ENCODE measurements at places on chromosomes 2 and 18.

DNA sequence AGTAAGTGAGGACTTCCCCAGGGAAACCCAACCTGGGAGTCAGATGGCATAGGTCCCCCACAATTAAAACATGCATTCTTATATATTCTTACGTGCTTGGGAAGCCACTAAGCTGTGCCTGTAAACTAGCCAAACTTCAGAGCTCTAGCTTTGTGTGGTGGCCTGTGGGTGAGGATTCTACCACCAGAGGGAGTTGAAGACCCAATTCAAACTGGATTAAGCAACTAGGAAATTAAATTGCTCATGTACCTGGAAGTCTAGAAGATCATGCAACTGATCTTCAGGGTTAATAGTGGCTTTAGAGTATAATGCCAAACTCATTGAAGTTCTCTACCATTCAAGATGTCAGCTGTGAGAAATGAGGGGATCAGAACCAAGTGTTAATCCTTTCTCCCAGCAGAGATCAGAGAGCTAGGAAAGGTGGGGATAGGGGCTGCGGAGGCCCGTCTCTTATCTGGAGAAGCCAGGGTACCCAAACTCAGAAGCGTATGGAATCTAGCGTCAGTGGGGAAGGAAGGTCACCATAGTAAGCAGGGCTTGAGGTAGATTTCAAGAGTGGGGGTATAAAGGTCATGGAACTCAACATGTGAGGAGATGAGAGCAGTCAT lies 53.2 kb upstream of the CCDC85A start:
- DNase-seq, result no peak

DNA sequence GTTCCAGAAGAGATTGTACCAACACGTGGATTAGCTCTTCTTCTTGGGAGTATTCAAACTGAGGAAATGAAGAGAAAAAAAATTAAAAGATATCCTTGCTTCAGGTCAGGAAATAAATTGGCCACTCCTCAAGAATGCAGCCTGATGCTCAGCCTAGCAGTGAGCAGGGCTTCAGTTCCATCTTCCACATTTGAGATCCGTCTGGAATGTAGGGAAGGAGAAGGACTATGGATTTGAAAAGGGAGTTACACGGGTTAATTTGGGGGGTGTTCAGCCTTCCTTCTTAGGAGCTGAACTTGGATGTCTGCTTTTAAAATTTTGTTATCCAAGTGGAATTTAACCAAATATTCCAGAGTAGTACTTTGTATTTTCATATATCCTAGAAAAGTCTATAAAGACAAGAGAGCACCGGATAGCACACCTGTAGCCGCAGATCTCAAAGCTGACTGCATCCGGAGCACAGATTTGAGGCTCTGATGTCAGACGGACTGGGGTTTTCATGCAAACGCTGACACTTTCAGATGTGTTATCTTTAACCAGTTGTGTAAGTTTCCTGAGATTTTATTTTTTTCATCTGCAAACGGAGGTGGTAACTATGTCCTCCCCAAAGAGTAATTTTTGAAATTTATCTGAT lies 99.3 kb downstream of the COPS8 start:
- DNase-seq, result no peak

GRCh38 chr2:233892793-233893192 lies 24.4 kb upstream of the TRPM8 start:
- no peak for DNase-seq

DNA sequence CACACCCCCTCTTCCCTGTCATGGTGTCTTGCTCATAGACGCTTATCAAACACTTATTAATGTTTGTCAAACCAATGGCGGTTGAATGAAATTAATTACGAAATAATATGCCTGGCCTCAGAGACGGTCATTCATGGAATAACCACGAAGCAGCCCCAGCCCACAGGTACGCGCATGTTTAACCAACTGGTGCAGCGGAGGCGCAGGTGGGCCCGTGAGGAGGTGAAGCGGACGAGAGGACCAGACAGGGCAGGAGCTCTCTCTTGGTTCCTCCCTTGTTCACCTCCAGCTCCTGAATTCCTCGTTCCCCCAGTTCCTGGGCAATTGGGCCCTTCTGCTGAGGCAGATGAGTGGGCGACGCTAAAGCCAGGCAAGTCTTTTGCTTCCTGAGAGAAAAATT lies 169.8 kb downstream of the TNS1 start:
- DNase-seq, result no peak

DNA sequence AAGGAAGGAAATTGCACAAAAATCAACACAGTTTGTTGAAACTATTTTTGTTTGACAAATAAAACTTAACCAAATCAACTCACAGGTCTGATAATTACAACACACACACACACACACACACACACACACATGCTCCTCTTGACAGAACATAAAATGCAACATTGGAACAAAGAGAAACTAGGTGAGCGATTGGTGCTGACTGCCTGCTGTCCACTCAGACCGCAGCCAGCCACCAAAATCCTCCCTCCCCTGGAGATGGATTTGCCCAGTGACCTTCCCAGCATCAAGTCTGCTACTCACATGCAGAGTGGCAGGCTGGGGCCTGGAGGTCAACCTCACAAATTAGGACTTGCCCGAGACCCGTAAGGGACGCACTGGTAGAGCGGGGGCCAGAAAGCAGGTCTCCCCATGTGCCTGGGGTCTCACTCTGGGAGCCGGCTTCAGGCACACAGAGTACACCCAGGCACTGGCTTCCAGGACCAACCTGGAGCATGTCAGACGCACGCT lies 61.4 kb downstream of the DIPK1C start:
- DNase-seq, result no peak

- no peak for DNase-seq
Measured at GRCh38 chr2:151032741-151033191, 228.9 kb downstream of the RBM43 start.

- DNase-seq, result no peak
Measured at GRCh38 chr2:113169586-113169985, 4.2 kb upstream of the PSD4 start.

- DNase-seq, result no peak
Measured at GRCh38 chr18:48850822-48851598, 99.8 kb downstream of the SMAD7 start.

DNA sequence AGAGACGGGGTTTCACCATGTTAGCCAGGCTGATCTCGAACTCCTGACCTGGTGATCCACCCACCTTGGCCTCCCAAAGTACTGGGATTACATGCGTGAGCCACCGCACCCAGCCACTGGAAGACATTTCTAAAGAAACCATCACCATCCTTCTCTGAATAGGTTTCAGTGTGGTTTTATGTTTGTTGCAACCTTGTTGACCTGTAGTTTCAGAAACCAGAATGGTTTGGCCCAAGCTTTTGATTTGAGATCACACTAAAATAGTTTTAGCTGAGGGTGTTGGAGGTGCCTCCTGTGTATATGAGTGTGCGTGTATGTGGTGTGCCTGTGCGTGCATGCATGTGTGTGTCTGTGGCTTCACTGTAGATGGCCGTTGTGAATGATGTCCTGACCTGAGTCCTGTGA lies 26.2 kb downstream of the INPP4A start:
- no peak for DNase-seq

DNA sequence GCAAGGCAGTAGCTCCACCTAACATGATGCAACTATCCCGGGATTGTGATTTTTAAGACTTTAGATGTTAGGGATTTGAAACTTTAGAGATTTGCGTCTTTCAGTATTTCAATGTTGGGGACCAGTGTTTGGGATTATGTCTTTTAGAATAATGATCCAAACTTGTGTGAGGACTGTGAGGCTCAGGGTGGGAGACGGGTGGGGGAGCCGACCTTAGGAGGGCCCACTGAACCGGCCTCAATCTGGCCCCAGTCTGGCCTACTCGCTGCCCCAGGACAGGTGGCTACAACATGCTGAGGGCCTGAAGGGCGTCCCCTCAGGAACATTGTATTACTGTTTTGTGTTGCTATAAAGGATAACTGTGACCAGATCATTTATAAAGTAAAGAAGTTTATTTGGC lies 10.7 kb downstream of the AMER3 start:
- no peak for DNase-seq

DNA sequence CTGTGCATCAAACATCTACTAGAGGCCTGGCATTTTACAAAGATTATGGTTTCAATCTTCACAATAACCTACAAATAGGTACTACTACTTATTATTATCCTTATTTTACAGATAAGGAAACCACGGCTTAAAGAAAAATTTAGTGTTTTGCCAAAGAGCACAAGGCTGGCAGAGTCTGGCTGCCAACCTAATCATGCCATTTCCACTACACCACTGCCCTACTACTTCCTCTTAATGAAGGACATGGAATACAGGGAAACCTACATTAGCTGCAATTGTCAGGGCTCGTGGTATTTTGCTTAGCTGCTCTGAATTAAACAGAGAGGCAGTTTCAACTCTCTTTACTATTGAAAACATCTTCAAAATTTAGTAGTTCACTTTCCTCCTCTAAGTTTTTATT lies 5.9 kb downstream of the MBOAT2 start:
- no peak for DNase-seq

- no peak for DNase-seq
Measured at GRCh38 chr18:13551305-13551603, 175.1 kb downstream of the FAM210A start.

DNA sequence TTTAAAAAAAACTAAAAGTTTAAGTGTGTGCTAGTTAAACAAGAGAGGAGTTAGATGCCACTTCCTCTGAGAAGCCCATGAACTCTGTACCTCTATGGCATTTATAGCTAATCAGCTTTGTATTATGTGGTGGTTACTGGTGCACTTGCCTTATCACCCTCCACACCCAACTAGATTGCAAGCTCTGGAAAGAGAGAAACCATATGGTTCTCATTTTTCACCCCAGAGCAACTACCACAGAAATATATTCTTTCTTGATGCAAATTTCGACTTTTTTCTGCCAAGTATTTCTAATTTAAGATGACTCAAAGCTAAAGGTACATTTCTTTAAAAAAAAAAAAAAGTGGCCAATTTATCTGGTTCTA lies 24.2 kb downstream of the RAPH1 start:
- DNase-seq, result no peak

- no peak for DNase-seq
Measured at GRCh38 chr2:143121957-143122356, 7.3 kb upstream of the ARHGAP15 start.

- no peak for DNase-seq
Measured at GRCh38 chr2:6474161-6475140, 391.3 kb downstream of the CMPK2 start.

- DNase-seq, result no peak
Measured at GRCh38 chr18:55353806-55354205, 234.2 kb downstream of the TCF4 start.

GRCh38 chr2:4673025-4673489 lies 969.7 kb downstream of the DCDC2C start:
- no peak for DNase-seq

DNA sequence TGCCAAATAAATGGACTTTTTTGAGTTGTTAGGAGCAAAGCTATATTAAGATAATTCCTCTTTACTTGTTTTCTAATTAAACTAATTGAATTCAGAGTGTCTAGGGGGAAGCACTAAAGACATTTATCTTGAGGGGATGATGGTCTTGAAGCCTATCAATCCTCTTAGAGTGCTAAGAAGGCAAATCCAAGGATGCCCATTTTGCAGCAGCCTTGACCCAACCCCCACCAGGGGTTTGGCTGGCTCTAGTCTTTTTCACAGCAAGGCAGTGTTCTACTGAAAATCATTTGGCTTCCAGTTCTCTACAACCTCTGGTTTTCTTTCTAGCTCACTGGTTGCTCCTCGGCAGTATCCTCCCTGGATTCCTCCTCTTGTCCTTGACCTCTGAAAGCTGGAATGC lies 6.5 kb upstream of the RAX start:
- DNase-seq, result no peak

DNA sequence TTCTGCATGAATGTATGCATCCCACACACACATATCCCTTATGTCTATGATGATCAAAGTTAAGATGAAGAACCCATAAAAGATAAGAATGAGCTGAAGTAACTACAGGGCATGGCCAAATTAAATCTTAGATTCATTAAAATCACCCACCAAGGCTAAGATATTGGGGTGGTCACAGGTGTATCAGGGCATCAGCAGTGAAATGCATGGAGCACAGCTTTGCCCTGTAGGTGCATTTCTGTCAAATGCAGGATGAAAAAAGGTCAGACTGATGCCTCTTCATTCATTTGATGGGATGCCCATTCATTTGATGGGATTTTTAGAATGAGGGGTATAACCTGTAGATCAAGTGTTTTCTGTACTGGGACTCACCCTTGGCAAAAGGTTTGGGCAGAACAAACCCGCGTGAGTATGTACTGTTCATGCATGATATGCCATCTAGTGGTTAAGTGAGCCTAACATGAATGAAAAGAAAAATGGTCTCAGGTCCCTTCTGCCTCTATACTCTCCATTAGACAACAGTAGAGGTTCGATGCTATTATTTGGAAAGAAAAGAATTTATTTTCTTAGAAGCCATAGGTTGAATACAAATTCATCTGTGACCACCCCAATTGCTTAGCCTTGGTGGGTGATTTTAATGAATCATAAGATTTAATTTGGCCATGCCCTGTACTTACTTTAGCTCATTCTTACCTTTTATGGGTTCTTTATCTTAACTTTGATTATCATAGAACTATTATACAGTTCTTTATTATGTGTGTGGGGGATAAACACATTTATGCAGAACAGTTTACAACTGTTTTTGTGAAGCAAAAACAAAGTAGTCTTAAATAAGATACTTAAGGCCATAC lies 43.2 kb upstream of the NOSTRIN start:
- no peak for DNase-seq

GRCh38 chr2:143190431-143190830 lies 61.2 kb downstream of the ARHGAP15 start:
- no peak for DNase-seq

DNA sequence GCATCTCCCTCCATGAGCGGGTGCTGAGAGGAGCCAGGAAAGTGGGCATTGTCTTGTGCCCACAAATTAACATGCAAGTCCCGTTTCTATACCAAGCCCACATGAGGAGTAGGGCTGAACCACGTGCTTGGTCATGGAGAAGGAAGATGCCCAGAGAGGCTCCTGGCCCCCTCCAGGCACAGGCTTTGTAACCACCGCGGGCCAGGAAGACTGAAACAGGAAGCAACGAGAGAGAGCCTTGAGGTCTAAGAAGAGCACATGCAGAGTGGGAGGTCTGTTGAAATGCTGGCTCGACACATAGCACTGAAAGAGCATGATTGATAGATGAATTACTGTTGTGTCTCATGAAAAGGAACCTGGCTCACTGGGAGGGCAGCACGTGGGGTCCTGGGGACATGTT lies 36.3 kb downstream of the VWA3B start:
- no peak for DNase-seq

- peak; percentile 36 for DNase-seq
Measured at GRCh38 chr2:106098081-106098480, 96.0 kb downstream of the UXS1 start.

GRCh38 chr2:236366397-236366796 lies 102.2 kb upstream of the ASB18 start:
- DNase-seq, result peak; percentile 27

DNA sequence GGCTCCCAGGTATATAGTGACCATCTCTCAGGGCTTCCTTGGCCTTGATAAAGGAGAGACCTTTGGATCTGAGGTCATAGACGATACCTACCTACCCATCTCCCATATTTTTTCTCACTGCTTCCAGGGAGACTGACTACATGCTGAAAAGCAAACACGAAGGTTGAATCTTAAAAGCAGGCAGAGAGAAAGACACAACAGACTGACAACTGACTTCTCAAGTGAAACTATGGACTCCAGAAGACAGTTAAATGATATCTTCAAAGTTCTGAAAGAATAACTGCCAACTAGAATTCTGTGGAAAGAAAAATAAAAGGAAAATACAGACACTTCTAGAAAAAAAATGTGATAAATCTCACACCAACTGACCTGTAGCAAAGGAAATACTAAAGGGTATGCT lies 76.5 kb upstream of the HAAO start:
- no peak for DNase-seq

- no peak for DNase-seq
Measured at GRCh38 chr2:239256350-239256743, 144.5 kb downstream of the HDAC4 start.

All from activated naive CD8-positive, alpha-beta T cell treated with anti-CD3 and anti-CD28 coated beads, Interleukin-2, amount 50 U/mL, for 24 hours (primary cell).